Type B pancreatic cell (in vitro differentiated cells): ENCODE measurements at places on chromosomes 2 and 18. TPM values are rescaled to one million over a fixed set of nuclear protein-coding genes. Genes with fewer than 3 reads are reported as not detected.

Gene SOCS6
- total RNA-seq: 30.2 and 52.8 TPM in 2 replicates

Gene GCG
- 4,376 and 4,649 TPM in 2 replicates for total RNA-seq

GRCh38 chr2:168470320-168471162, 14.5 kb downstream of the CERS6 start:
- no peak for DNase-seq
- H3K27me3 ChIP-seq: no peaks in the 10 kb centered on the region
- H3K4me1 ChIP-seq: peaks cover 44% of the 10 kb centered on the region
- no peak overlapping the region for H3K4me3 ChIP-seq

- peaks cover 4% of the 10 kb centered on the region for H3K27me3 ChIP-seq
- H3K4me3 ChIP-seq: no peak overlapping the region
- no peak overlapping the region for H3K27ac ChIP-seq
- H3K36me3 ChIP-seq: peaks cover 3% of the 10 kb centered on the region
Observed at GRCh38 chr2:233213011-233213410, 38.5 kb upstream of the ATG16L1 start.

- H3K36me3 ChIP-seq: no peaks in the 10 kb centered on the region
- no peak for DNase-seq
- H3K4me3 ChIP-seq: peak overlapping the region; percentile 12
- peak overlapping the region; percentile 39 for H3K27ac ChIP-seq
- no peaks in the 10 kb centered on the region for H3K27me3 ChIP-seq
Observed at GRCh38 chr2:158953454-158953853, 15.0 kb upstream of the TANC1 start.
